ENCODE measurements at places on chromosomes 7 and 10.

GRCh38 chr7:55731931-55732330 lies 130.6 kb downstream of the SEPTIN14 start:
- DNase-seq, result no peak

DNA sequence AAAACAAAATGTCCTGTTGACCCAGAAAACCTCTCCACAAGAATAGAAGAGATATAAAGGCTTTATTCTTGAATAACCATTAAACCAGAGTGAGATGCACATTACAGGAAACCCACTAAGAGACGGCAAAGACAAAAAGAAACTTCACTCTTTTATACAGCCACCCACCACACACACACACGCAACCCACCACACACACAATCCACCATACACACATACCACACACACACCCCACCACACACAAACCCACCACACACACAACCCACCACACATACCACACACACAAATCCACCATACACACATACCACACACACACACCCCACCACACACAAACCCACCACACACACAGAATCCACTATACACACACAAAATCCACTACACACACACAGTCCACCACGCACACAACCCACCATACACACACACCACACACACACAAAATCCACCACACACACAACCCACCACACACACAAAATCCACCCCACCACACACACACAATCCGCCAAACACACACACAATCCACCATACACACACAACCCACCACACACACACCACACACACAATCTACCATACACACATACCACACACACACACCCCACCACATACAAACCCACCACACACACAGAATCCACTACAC lies 9.5 kb upstream of the REPIN1 start:
- no peak for DNase-seq

- no peak for DNase-seq
These were observed 146.8 kb downstream of the CALN1 start for GRCh38 chr7:72265071-72265904.

DNA sequence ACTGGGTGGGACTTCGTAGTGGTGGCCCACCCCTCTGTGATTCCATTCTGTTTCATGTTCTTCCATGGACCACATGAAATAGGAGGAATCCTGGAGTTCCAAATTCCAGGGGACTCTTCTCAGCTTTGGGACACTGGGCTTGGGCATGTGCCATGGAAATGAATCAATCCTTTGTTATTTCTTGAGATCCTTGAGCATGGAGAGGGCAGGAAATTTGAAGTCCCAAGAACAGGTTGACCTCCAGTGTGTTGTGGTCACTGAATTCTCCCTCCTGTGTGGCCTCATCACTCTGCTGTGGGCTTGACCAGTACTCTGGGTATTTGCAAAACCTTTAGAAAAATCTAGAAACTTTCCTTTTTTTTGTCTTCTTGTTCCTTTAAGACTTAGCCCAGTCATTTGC lies 22.7 kb downstream of the TACR2 start:
- DNase-seq, result no peak

GRCh38 chr10:11638055-11638698 lies 26.7 kb upstream of the USP6NL start:
- DNase-seq, result no peak

- DNase-seq, result no peak
These were observed 106.4 kb downstream of the EGFR start for GRCh38 chr7:55124989-55125875.

DNA sequence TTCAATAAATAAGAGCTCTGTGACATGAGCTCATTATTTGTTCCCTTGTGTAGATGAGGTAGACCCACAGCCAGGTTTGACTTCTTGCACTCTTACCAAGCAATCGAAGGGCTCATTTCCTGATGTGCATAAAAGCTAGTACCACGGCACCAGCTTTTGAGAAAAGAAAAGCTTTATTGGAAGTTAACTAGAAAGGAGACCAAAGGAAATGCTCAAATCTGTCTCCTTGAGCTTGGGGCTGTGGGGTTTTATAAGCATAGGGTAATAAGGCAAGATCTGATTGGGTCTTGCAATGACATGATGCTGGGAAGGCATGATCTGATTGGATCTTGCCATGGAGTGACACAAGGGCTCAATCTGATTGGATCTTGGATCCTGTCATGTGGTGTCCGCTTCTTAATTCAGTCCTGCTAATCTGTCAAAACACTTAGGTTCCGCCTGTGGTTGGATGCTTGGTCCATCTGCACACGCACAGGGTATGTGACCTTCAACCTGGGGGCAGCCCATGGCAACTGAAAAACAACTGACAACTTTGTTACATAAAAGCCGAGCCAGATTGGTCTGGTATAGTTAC lies 47.8 kb upstream of the FRMD4A start:
- DNase-seq, result no peak

- DNase-seq, result no peak
These were observed 50.8 kb downstream of the RHOBTB1 start for GRCh38 chr10:60893231-60893630.

DNA sequence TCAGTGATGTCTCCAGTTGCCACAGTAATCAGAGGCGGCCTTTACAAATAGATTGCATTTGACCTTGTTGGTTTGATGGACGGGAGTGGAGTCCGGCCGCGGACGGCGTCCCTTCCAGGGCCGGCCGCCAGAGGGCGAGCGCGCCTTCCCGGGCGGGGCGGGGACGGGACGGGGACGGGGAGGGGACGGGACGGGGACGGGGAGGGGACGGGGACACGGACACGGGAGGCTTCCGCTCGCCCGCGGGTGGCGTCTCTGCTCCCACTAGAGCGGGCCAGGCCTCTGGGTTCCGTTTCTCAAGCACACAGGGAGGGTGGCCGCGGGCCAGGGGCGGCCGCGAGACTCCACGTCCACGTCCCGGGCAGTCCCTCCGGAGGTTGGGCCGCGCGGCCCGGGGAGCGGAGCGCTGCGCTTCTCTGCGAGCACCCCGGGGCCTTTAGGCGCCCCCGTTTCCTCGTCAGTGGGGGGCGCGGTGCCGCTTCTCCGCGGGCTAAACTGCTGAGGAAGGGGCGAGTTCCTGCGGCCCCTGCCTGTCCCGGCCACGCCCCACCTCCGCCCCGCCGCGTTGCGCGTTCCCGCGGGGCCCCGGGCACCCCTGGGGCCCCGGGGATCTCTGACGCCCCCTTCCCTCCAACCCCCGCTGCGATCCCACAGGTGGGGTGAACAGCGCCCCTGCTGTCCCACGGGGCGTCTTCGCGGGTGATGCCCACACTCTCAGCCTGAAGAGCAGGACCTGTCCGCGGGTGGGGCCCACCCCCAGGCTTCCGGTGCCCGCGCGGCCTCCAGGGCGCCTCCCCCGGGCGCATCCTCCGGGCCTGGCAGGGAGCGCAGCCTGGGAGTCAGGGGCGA lies 84.2 kb upstream of the MKI67 start:
- no peak for DNase-seq
